Endodermal cell (in vitro differentiated cells): ENCODE measurements at places on chromosomes 12 and 14.

- DNase-seq = no peak
Observed at GRCh38 chr12:124893792-124894516, 20.5 kb downstream of the UBC start.

DNA sequence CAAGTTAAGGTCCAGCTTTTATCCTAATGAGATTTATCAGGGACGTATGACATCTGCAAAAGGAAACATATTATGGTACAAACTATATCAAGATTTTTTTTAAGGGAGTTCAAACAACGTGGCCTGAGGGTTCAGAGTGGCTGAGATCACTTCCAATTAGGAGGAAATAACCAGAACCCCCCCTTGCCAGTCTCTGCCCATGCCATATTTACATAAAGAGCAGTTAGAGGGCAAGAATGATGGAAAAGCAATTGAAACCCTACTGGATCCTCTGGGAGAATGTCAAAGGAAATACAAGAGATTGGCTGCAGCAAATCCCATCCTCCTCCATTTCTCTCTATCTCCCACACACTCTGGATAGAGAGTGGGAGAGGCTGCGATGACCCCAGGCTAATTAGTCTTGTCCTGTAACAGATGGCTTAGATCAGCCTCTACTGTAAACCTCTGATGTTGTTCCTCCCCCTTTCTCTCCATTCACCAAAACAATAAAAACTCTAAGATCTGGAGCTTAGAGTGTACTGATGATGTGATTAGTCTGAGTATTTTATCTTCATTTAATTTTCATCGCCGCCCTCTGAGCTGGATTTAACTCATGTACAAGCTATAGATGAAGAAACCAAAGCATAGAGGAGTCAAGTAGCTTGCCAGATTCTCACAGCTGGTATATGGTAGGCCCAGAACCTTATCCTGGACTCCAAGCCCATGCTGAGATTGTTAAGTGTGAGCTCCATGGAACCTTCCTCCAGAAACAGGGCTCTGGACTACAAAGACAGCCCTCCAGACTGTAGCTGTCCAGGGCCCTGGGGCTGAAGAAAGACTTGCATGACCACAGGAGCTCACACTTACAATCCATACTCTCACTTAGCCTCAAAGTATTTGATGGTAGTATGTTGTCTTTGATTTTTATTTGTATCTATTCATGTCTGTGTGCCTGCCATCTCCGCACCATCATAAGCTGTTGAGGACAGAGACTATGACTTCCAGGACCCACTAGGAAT, 54.1 kb upstream of the GNG2 start:
- no peak for DNase-seq

GRCh38 chr12:5809586-5809985, 135.5 kb downstream of the ANO2 start:
- no peak for DNase-seq

DNA sequence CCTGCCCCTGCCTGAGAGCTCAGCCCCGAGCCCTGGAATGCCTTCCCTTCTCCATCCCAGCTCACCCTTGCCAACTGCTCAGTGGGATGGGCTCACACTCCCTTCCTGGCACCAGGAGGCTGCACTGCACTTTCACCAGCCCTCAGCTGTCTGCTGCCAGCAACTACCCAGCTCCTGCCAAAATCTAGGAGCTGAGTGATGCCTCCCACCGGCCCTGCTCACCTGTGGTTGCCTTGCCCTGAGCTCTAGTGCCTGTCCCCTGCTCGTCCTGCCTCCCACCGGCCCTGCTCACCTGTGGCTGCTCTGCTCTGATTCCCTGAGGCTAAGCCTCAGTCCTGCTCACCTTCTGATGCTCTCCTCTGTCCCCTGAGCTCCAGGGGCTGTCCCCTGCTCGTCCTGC, 119.8 kb downstream of the TMEM121 start:
- no peak for DNase-seq

DNA sequence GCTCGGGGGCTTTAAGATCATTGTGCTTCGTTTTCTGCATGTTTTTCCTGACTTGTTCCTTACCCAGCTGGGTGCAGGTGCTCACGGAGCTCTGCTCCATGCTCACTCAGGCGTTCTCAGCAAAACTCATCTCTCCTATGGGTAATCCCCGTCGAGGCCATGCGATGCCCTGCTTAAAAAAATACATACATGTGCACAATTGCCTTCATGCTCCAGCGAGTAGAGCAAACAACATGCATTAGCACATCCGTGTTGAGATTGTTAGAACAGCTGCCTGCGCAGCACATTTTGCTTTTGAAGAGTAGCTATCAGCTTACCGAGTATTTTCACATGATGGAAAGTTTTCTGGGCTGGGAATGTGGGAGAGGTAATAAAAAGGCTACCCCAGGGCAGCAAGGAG, 16.2 kb downstream of the AACS start:
- no peak for DNase-seq

DNA sequence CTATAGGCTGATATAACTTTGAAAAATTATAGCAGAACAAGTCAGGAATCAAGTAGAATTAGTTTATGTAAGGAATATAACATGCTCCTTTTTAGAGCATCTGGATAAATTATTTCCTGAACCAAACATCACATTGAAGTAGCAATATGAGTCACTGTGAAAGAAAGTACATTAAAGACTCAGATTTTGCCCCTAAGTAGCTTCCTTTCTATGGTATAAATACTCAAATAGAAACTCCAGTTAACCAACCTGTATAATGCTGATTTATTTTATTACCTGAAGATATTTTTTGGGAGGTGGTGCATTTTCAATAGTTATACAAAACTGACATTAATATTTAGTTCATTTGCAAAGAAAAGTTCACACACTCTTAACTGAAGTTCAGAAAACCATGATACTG, 312.1 kb downstream of the ITPR2 start:
- DNase-seq = no peak

DNA sequence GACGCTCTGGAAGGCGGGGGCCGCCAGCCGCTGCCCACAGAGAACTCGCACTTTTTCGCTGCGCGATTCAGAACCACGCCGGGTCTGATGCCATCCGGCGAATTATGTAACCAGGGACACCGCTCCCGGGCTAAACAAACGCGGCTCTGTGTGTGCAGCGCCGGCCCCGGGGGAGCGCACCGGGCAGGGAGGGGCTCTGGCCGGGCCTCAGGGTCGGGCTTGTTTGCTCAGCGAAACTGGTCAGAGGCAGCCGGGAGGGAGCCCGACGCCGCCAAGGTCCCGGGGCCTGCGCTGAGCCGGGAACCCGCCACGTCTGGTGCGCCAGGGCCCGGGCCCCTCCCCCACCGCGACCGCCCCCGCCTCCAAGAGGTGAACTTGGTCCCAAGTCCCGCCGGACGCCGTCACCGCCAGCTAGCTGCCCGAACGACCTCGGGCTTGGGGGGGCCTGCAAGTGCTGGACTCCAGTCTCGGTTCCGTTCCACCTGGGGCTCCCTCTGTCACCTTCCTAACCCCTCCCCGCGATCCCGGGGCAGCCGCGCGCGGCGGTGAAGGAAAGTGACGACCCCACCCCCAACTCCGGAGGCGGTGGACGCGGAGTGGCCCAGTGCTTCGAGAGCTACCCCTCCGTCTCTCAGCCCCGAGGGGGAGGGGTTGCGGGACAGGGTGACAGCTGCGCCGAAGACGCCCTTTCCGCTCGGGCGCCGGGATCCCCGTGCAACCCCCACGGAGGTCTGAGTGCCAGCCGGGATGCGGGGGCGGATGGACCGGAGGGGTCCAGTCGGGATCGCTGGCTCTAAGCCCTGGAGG, 848 bp downstream of the CTDSP2 start:
- DNase-seq = peak; percentile 92

- no peak for DNase-seq
Observed at GRCh38 chr14:82239223-82239622, 705.6 kb upstream of the SEL1L start.

GRCh38 chr12:122841544-122842321, 6.5 kb downstream of the HIP1R start:
- peak; percentile 59 for DNase-seq

GRCh38 chr12:22228022-22228875, 106.3 kb downstream of the ST8SIA1 start:
- no peak for DNase-seq

- DNase-seq = no peak
Observed at GRCh38 chr14:43803076-43803689, 703.9 kb downstream of the FSCB start.

- DNase-seq = no peak
Observed at GRCh38 chr14:75568791-75569190, 9.6 kb upstream of the FLVCR2 start.

GRCh38 chr12:51591016-51591901, at the start of gene SCN8A:
TSS of gene SCN8A (plus strand) at chr12:51591233. CDS start at chr12:51662818, 71,585 bp downstream.
- peak; percentile 85 for DNase-seq

DNA sequence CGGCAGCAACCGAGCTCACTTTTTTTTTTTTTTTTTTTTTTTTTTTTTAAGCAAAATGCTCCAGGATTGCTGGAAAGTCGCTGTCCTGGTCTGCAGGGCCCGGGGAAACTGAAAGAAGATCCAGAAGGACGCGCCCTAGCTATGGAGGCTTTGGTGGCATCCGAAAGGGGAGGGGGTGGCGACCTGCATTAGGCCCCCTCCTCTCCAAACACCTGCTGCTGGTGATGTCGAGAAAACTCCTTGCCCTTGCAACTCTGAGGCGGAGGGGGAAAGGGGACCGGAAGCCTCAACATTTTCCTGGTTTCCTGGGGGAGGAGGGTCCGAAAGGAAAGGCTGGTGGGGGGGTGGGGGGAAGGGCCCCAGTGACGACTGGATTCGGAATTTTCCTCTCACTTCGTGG, 421.1 kb downstream of the VRK1 start:
- DNase-seq = peak; percentile 76

- DNase-seq = no peak
Observed at GRCh38 chr14:102408724-102409123, 46.0 kb downstream of the TECPR2 start.

DNA sequence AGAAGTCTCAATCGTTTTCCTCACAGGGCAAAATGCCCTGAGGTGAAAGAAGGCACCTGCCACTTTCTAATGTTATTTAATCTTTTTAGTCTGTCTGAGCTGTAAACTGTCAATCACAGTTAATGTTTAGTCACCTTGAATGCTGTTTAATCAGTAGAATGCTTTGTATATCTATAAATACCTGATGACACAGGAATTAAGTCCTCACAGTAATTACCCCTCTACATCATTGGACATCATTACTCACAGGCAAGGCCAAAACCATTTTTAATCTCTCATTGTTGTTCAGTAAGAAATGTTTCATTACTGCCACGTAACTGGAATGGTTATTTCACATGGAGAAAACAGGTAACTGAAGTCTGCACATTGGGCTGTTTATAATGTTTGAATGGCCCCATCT, 178.8 kb downstream of the EXOC5 start:
- no peak for DNase-seq

DNA sequence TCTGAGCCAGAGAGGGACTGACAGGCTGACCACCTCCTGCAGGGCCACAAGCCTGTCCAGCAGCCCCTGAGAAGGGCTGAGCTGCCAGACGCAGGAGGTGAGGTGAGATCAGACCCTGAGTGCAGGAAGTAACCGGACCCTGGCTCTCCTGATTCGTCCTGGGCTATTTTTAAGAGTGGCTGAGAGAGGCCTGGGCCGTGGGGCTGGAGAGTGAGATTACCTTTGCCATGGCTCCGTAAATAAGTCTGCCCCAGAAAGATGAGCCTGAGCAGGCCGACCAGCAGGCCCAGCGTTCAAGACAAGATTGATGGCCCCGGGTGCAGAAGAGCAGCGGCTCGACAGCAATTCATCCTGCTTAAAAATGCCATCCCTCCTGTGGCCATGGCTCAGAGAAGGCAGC, 54.2 kb downstream of the SPTB start:
- peak; percentile 55 for DNase-seq
